ENCODE measurements at places on chromosomes 16 and 17. TPM values are rescaled to one million over a fixed set of nuclear protein-coding genes. Genes with fewer than 3 reads are reported as not detected.

The NLGN2 gene
- total RNA-seq: 3.1 TPM

The MYL11 gene
- 12,119 TPM for total RNA-seq

The KRTAP9-8 gene
- not detected for total RNA-seq

The SLC38A8 gene
- not detected for total RNA-seq

The OTOP3 gene
- not detected for total RNA-seq

The MED9 gene
- 12.5 TPM for total RNA-seq

The QRICH2 gene
- total RNA-seq: 2.1 TPM

The CCR7 gene
- total RNA-seq: 1.0 TPM

The KRT14 gene
- 1.0 TPM for total RNA-seq

The RBFOX1 gene
- 26.1 TPM for total RNA-seq

The PDE6G gene
- 1.0 TPM for total RNA-seq

The HOXB1 gene
- total RNA-seq: not detected

The LCAT gene
- total RNA-seq: 4.2 TPM

The KRTAP4-4 gene
- not detected for total RNA-seq

The ZC3H7A gene
- total RNA-seq: 33.9 TPM

The CCL2 gene
- 20.4 TPM for total RNA-seq

The CFAP52 gene
- not detected for total RNA-seq

The JUP gene
- 24.5 TPM for total RNA-seq

The CHCT1 gene
- 1.6 TPM for total RNA-seq

The REXO5 gene
- total RNA-seq: 5.2 TPM

The DPEP1 gene
- not detected for total RNA-seq

The GTF3C1 gene
- total RNA-seq: 48.0 TPM

The ZACN gene
- not detected for total RNA-seq

The CSF3 gene
- 0.52 TPM for total RNA-seq

The KRTAP9-4 gene
- not detected for total RNA-seq

The CLEC16A gene
- total RNA-seq: 14.6 TPM

The CD68 gene
- total RNA-seq: 4.2 TPM

The IKZF3 gene
- 0.52 TPM for total RNA-seq

The LITAF gene
- 17.2 TPM for total RNA-seq

The WNT9B gene
- total RNA-seq: not detected

The MED1 gene
- 20.9 TPM for total RNA-seq

The PROCA1 gene
- total RNA-seq: 0.52 TPM

The ZNF385C gene
- total RNA-seq: 0.52 TPM

The STX1B gene
- total RNA-seq: not detected

The KRT25 gene
- total RNA-seq: not detected

The SYNGR3 gene
- 0.52 TPM for total RNA-seq

The KRT27 gene
- total RNA-seq: not detected

The CD300A gene
- total RNA-seq: 1.0 TPM

The C17orf113 gene
- 1.6 TPM for total RNA-seq

The CNGB1 gene
- total RNA-seq: not detected

The AOC2 gene
- total RNA-seq: 0.52 TPM

Data from skeletal muscle tissue (tissue), 5 donors.